ENCODE measurements at places on chromosomes 2 and 18.

GRCh38 chr2:241987726-241988125, 118.2 kb downstream of the RTP5 start:
- DNase-seq: no peak

- no peak for DNase-seq
These were observed 77.2 kb upstream of the TXNDC2 start for GRCh38 chr18:9808295-9809241.

GRCh38 chr18:32624182-32624723, 148.6 kb downstream of the KLHL14 start:
- DNase-seq: no peak

DNA sequence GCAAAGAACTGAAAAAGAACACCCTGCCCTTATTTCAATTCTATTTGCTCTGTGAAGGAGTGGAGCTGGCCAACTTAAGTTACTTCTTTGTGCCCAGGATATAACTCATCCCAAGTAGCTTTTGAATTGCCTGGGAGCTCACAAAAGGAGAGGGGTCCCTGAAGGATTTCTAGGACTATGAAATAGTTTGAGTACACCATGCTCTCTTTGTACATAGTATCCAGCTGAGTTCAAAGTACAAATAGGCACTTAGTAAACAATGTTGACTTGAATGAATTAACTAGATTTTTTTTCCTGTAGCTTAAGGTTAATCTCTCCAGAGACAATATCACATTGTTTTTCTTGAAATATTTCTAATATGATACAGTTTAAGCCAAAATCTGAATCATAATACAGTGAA, 47.7 kb downstream of the ZC3H15 start:
- DNase-seq: peak; percentile 16

- no peak for DNase-seq
These were observed 11.0 kb downstream of the ZNF407 start for GRCh38 chr18:74608681-74609080.

- DNase-seq: no peak
These were observed 741.4 kb upstream of the LRRTM4 start for GRCh38 chr2:78263571-78263970.

DNA sequence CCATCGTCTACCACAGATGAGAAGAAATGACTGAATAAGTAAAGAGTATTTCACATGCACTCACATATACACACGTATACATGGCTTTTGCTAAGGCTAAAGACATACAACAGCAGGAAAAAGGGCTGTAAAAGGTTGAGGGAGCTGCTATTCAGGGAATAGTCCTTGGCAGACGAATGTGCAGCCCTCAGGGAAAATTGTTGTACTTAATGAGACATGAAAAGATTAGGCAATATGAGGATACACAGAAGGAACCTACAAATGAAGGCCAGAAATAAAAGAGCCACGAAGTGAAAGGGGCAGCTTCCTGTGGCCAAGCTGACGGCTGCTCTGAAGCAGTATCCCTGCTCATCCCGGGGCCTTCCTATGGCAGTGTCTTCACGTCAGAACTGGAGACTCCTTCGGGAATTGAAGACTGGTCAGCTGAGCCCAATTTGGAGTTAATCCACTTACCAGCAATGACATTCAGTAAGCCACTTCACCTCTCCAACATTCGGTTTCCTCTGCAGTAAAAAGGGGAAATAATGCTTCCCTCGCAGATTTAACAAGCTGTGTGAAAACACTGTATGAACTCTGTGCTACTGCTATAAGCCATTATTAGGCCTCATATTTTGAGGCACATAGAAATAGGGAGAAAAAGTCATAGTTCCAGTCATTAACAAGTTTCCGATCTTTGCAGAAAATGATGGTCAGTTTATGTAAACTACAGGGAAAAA, 221.8 kb downstream of the STK39 start:
- no peak for DNase-seq

DNA sequence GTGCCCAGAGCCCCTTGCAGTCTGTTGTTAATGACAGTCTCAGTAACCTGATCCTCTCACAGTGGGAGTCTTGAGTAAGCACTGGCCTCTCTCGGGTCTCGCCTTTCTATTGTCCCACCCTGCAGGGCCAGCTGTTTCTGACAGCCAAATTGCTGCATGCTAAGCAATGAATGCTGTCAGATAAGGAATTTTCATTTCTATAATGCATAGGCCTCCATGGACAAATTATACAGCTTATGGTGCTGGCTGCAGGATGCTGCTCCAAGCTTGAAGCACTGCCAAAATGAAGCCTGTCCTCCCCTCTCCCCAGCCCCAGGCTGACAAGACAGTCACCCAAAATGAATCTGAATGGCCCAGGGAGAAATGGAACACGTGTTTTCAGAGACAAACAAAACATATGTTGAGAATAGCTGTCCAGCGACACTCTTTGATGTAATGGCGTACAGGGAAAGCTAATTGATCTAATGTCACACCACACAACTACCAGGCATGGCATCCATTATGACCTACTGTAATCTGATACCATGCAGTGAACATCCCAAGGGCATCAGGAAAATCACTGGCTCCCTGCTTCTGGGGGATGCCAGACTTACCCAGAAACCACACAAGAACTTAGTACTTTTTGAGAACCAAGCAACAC, 36.8 kb downstream of the ACVR1 start:
- DNase-seq: no peak

DNA sequence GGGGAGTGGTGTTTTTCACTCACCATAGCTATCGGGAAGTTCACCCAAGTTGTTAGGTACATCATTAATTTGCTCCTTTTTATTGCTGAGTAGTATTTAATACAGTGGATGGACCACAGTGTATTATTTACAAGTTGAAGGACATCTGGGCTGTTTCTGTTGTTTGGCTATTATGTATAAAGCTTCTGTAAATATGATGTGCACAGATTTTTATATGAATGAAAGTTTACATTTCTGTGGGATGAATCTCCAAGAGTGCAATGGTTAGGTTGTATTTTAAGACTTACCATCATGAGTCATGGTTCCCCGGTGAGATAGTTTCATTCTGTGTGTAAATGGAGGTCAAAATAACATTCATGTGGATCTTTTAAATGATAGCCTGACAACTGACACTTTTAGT, 337.4 kb downstream of the PTPRM start:
- no peak for DNase-seq

DNA sequence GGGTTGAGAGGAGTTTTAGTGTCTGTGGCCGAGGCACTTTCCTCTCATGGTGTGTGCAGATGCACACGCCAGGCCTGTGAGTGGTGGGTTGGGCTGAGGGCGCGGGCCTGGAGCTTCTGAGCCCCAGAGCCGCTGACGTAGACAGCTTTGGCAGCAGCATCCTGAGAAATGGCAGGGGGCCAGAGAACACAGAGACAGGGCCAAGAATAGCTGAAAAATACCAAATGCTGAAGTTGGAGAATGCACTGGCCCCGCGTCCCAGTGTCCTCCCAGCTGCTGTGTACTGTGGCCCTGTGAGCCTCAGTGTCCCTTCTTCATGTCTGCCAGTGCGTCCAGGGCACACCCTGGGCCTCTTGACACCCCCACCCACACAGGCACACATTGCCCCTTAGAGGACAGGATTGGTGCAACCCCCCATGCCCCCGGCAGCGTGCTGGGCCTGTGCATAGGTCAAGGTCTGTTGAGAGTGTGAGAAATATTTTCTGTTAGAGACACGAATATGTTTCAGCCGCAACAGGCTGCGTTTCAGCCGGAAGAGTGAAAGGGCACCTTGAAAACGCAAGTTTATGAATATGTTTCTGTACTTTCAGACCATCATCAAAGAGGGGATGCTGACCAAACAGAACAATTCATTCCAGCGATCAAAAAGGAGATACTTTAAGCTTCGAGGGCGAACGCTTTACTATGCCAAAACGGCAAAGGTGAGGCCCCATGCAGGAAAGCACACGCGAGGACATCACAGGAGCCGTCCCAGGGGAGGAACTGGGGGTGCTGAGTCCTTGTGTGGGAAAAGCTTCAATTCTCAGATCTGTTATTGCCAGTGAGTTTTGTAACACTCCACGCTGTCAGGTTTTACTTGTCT, 33.6 kb downstream of the DGKD start:
- DNase-seq: no peak

DNA sequence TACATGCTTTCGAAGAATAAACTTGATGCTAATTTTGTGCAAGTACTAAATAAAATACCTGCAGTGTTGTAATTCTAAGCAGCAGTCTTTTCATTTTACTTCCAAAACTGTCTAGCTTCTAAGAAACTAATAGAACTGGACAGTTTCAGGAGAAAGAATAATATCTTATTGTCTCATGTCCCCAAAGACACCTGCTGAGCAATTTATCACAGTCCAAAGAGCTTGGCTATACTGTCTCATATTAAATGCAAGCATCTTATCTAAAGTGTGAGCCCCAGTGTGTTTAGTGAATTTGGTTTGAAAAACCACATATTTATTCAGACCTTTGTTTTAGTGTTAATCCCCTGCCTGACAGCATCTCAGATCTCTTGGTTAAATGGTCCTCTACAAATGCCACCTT, 374.3 kb downstream of the TMX3 start:
- no peak for DNase-seq

Measured in HuH-7.5 (cell line).